ENCODE measurements at places on chromosomes 12 and 14. TPM values are rescaled to one million over a fixed set of nuclear protein-coding genes. Genes with fewer than 3 reads are reported as not detected.

Gene CMA1
- total RNA-seq: not detected

Gene KRT71
- total RNA-seq: 0.05 TPM

Gene AQP2
- not detected for total RNA-seq

Gene HOXC4
- total RNA-seq: 4.3 TPM

Gene CLEC4D
- total RNA-seq: not detected

Gene ZC2HC1C
- 3.6 TPM for total RNA-seq

Gene TTC6
- total RNA-seq: 0.58 TPM

Gene FAM181A
- total RNA-seq: not detected

Gene PDZRN4
- total RNA-seq: not detected

Gene ZNF664
- total RNA-seq: 61.9 TPM

Gene TGFB3
- 0.88 TPM for total RNA-seq

Gene BCL7A
- 12.8 TPM for total RNA-seq

Gene GNG2
- total RNA-seq: 3.3 TPM

Gene KNTC1
- total RNA-seq: 24.1 TPM

Gene FKBP11
- total RNA-seq: 56.1 TPM

Measured in A549 treated with CORT108297 at 1 μM for 4 hours (cell line).